Endodermal cell (in vitro differentiated cells): ENCODE measurements at places on chromosomes 7 and 10. TPM values are rescaled to one million over a fixed set of nuclear protein-coding genes. Genes with fewer than 3 reads are reported as not detected.

Gene SERPINE1
- total RNA-seq = 4.9 and 8.7 TPM in 2 replicates

Gene SLF2
- 18.6 to 42.8 TPM (median 38.9 TPM) in 3 replicates for total RNA-seq

Gene FGF8
- 13.3 to 105 TPM (median 15.4 TPM) in 3 replicates for total RNA-seq

Gene CYP26C1
- total RNA-seq = 0.35 and 0.43 TPM in 2 replicates

Gene OR2A42
- not detected in 3 replicates for total RNA-seq

Gene LEP
- total RNA-seq = not detected in 2 replicates

Gene CDK1
- 78.3 and 81.5 TPM in 2 replicates for total RNA-seq

Gene PRPS1L1
- total RNA-seq = not detected in 2 replicates

Gene SEMA3D
- 6.4 to 7.4 TPM (median 6.5 TPM) in 3 replicates for total RNA-seq

Gene TRIL
- total RNA-seq = 0.77 to 1.6 TPM (median 1.6 TPM) in 3 replicates

Gene C10orf90
- total RNA-seq = 0.33 and 0.63 TPM in 2 replicates

- no peak for DNase-seq
These were observed 485.3 kb upstream of the GALNT17 start for GRCh38 chr7:70646536-70647248.

DNA sequence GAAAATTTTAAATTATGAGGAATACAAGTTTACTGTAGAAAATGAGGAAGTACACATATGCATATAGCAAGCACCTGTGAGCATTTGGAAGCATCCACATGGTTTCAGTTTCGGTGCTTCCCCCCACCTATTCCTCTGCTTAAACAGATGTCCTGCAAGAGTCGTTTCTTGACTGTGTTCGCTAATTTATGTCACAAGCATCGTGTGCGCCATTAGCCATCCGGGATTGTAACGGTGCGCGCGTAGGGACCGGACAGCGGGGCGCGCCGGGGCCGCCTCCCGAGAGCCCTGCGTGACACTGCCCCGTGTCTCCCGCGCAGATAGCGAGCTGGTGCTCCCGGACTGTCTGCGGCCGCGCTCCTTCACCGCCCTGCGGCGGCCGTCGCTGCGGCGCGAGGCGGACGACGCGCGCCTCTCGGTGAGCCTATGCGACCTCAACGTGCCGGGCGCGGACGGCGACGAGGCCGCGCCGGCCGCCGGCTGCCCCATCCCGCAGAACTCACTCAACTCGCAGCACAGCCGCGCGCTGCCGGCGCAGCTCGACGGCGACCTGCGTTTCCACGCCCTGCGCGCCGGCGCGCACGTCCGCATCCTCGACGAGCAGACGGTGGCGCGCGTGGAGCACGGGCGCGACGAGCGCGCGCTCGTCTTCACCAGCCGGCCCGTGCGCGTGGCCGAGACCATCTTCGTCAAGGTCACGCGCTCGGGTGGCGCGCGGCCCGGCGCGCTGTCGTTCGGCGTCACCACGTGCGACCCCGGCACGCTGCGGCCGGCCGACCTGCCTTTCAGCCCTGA, 90.9 kb downstream of the NEURL1 start:
- DNase-seq = no peak

- no peak for DNase-seq
These were observed 62.6 kb downstream of the CUL2 start for GRCh38 chr10:35027567-35027966.

GRCh38 chr7:112103246-112103645, 103.0 kb downstream of the DOCK4 start:
- no peak for DNase-seq

DNA sequence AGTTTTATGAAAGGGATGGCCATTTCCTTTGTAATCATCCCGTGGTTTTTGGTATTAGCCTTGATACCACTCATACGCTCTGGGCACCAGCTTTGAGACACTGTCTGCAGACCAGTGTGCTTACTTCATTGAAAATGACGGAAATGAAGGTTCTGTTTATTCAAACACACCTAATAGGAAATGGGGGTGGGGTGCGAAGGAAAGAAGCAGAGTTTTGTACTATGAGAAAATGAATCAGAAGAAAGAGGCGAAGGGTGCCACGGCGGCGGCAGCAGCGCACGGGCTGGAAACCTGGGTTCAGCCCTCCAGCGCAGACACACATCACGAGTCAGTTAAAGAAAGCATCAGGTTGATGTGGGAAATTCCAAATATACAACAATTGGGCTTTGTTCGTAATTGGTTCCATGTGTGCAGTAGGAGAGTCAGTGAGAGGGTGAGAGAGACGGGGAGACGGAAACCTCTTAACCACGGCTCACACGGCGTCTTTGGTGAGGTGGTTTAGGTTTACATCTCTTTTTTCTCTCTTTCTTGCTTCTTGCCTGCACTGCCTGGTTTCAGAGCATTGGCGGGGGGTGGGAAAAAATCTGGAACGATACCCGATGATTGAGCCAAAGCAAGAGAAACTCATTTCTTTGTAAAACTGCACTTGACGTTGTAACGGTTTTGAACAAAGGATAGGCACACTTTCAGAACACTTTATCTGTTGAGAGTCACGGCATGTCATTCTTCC, 321.2 kb downstream of the FRMD4A start:
- DNase-seq = no peak

DNA sequence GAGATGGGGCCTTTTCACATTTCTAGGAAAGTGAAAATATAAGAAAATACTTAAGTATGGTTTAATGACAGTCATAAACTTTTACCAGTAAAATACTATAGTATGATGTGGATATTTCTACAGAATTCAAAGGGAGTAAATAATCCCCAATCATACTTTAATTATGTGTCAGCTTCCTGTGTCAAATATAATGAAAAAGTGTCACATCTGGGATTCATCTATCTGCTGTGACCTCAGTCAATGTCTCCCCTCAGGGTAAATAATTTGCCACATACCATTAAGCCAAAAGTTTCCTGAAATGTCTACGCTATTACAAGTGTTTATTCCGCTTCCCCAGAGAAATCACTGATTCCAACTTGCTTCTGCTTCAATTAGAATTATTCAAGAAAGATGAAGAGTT, 110.5 kb downstream of the ITGA8 start:
- DNase-seq = no peak

DNA sequence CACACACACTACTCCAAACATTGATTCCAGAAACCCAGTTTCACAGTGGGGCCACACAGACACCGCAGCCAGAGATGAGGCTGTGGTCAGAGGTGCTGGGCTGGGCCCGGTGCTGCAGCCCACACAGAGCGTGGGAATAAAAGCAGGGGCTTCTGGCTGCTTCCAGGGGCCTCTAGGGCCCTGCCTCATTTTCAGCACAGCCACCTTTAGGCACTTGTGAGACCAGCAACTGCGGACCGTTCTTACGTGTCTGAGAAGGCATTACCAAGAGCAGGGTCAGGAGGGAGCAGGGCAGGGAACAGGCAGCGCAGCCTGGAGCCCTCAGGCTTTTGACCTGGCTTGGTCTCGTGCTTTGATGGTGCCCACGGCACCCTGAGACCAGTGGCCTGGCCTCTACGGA, 270.4 kb downstream of the DNAJB6 start:
- DNase-seq = no peak

DNA sequence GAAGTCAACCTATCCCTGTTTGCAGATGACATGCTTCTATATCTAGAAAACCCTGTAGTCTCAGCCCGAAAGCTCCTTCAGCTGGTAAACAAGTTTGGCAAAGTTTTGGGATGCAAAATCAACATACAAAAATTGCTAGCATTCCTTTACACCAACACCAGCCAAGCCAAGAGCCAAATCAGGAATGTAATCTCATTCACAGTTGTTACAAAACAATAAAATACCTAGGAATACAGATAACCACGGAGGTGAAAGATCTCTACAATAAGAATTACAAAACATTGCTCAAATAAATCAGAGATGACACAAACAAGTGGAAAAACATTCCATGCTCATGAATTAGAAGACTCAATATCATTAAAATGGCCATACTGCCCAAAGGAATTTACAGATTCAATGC, 50.4 kb upstream of the ZNF365 start:
- no peak for DNase-seq

- DNase-seq = peak; percentile 81
These were observed 9.6 kb downstream of the GDF10 start for GRCh38 chr10:47309408-47310089.

DNA sequence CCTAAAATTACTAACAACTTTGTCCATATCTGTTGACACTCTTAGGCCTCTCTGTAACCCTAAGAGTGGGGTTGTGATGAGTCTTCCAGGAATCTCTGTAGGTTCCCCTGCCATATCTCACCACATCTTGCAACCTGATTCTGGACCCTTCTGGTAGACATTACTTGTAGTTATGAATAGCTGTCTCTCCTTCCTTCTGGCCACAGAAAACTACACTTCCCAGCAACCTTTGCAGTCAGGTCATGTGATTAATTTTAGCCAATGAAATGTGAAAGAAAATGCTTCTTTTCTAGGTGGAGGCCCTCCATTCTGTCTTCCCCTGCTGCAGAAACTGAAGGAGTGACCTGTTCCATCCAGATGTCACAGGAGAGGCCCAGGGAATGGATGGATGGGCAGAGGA, 147.6 kb upstream of the AOAH start:
- DNase-seq = no peak

GRCh38 chr10:26931223-26931622, 70.5 kb upstream of the ABI1 start:
- DNase-seq = peak; percentile 84

DNA sequence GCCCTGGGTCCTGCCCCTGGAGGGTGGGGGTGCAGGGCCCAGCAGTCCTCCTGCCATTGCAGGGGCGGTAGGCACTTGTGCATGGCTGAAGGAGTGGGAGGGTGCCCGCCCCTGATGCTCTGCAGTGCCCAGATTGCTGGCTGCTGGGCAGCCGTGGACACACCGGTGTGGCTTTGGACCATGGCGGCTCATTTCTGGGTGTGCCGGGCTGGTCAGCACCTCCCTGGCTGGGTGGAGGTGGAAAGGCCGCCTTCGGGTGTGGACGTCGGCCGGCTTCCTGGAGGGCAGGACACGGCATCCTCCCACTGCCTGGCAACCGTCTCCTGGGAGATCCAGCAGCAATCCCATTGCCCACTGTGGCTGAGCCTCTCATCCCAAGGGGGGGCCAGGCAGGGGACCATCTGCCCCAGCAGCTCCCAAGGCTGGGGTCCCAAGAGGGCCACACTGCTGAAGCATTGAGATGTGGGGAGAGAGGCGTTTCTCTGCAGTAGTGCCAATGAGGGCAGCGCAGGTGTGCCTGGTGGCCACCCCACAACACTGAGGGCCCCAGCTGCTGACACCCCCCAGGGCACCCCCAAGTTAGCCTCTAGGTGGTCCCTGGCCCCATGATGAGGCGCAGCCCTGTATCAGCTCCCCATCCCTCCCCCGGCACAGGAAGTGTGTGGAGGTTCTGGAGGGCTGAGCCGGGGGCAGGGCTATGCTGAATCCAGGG, 12.9 kb downstream of the TTYH3 start:
- DNase-seq = peak; percentile 57

GRCh38 chr10:12409161-12409560, 59.8 kb downstream of the CAMK1D start:
- no peak for DNase-seq

DNA sequence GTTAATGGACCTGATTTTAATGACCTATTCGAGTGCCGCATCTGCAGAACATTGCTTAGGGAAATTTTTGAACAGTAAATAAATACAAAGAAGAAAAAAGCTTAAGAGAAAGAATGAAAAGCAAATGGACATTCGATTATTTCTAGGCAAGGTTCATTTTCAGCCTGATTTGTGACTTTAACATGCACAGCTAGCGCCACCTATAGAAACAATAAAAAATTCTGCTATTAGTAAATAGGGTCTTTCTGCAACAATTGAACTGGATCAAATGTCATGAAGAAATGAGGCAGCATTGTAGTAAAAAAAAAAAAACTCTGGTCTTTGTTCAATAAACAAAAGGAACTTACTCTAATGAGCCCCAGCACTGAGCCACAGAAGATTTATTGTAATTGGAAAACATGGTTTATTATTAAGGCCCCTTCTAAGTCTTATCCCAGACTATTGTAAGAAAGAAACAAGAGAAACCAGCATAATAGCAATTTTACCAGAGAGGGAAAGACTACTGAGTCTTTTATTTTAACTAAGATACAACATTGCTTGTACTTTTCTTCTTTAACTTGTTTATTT, 41.4 kb upstream of the GHITM start:
- no peak for DNase-seq

DNA sequence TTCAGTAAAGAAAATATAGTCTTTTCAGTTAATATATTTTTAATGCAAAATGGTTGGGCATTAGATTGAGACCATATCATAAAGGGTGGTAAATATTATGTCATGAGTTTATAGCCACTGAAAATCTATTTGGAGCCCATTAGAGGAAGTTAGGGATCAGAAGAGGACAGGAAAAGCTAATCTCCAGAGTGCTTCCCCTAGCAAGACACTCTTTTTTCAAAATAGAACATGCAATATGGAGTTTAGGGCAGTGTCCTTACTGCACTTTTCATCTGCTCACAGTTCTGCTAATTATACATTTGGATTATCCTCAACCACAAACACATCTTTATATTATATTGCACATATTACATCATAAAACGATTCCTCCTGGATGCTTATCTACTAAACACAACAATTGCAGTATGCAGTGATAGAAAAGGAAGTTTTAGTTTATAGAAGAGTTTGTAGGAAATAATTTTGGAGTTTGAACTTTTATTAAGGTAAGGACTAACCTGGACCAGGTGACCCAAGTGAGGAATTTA, 159.8 kb downstream of the PHF14 start:
- no peak for DNase-seq

- no peak for DNase-seq
These were observed 234.4 kb downstream of the GLI3 start for GRCh38 chr7:42002654-42003053.
